ENCODE measurements at places on chromosomes 6 and 20.

GRCh38 chr20:11057624-11058023 lies 383.8 kb upstream of the JAG1 start:
- no peak for DNase-seq

DNA sequence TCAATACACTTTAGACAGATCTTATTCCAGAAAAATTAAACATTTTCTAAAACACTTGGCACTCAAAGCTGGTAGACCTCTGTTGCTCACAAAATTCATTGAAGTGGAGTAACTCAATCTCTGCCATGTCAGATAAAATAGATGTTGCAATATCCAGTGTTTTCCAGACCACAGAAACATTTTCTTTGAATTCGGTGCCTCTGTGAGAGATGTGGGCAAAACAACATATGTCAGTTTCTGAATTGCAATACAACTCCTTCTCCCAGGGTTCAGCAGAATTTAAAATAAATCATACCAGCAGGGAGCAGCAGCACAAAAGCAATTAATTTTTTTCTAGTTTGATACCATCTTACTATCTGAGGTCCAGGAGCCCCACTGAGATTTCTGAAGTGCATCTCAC lies 11.3 kb upstream of the PKHD1 start:
- DNase-seq = no peak

DNA sequence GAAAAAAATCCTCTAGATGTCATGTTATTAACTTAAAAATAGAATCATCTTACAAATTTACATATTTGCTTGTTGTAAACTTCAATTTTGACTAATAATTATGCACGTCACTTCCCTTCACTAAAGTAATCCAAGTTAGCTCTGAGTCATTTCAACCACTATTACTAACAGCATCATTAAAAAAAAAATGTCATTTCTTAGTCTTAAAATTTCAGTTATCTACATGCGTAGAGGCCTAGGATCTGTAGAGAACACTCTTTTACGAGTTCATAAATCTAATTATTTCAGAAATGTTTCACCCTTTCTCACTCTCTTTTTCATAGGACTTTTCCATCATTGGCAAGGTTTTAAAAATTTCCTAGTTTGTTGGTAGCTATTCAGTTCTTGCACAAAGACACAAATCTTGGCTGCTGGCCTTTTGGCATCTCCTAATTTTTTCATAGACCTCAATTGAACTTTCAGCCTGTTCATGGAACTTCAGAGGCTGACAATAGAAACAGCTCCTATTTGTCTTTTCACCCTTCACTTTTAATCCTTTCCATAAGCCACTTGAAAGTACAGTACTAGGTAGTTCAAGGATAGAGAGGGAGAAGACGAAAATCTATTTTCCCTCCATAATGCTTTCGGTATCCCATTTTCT lies 61.5 kb downstream of the OGFRL1 start:
- no peak for DNase-seq

DNA sequence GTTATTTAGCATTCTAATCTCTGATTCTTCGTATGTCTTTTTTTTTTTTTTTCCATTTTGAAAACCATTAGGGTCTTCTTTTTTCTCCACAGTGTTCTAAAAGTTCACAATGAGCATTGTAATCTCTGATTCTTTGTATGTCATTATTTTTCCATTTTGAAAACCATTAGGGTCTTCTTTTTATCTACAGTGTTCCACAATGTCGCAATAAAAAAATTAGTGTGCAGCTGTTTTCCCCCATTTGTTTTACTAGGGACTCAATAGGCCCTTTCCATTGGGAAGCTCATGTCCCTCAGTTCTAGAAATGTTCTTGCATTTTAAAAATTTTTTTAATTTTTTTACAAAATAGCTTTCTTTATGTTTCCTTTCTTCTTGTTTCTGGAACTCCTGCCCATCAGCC lies 64.2 kb downstream of the RNF182 start:
- DNase-seq = no peak

GRCh38 chr6:816510-817084 lies 123.7 kb upstream of the EXOC2 start:
- DNase-seq = no peak

GRCh38 chr20:56043227-56043626 lies 37.9 kb upstream of the CBLN4 start:
- no peak for DNase-seq
